ENCODE measurements at places on chromosomes 5 and 9.

DNA sequence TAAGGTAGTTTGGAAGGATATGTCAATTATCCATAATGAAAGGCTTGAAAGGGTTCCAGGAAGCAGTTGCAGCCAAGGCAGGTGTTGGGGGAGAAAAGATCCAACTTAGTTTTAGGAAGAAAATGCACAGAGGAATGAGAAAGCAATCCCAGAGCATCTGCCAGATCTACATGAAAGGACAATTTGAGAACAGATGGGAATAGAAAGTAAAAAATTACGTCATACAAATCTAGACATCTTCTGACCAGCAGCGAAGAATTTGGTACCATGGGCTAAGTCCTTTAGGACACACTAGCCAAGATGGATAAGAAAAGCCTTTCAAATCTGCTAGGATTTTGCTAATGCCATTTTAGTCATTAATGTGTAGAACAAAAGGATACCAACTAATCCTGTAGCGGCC, 244.1 kb upstream of the PRR16 start:
- no peak for DNase-seq

GRCh38 chr9:112669326-112669725, 48.6 kb downstream of the INIP start:
- DNase-seq: no peak

DNA sequence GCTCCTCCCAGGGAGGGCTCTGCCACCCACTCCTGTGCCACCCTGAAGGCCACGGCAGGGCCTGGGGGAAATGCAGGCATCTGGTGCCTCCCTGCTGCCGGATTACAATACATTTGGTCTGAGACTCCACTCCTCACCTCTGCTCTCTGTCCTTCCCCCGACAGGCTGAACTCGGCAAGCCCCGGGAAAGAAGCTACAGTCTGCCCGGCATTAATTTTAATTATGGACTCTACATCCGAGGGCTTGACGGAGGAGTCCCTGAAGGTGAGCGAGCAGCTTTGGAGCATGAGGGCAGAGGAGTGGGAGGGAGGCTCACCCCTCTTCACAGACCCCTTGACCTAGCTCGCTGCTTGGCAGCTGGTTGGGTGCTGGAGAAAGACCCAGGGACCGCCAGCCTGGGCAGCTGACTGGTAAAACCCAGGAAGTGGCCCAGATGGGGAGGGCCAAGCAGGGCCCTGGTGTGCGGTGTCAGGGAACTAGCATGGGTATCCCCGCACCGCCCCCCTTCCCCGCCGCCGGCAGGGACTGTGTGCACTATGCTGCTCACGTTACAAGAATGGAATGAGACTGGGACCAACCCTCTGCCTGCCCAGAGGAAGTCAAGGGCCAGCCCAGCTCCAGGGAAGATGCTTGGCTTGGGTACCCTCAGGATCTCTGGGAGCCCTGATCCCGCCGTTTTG, 83.7 kb upstream of the BARHL1 start:
- no peak for DNase-seq

GRCh38 chr9:100216178-100216787, 117.2 kb downstream of the INVS start:
- no peak for DNase-seq

- no peak for DNase-seq
Measured at GRCh38 chr5:148020257-148020988, 43.4 kb upstream of the SPINK5 start.

- DNase-seq: no peak
Measured at GRCh38 chr9:121246821-121247561, 21.0 kb upstream of the GSN start.

DNA sequence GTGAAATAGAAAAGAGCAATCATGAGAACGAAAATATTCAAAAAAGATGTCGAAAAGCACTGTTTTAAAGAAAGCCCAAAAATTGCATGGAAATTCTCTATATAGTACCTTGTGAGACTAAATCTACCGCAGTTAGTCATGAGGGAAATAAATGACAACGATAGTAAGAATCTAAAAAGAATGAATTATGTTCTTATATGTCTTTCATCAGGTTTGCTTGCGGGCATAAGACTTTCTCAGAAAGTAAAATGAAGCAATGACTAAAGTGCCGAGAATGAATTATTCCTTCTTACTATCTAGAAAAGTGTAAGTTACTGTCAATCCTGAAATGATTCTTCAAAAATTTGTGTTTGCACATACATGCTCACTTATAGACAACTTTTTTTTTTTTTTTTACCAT, 26.4 kb downstream of the PTPRD start:
- DNase-seq: no peak

DNA sequence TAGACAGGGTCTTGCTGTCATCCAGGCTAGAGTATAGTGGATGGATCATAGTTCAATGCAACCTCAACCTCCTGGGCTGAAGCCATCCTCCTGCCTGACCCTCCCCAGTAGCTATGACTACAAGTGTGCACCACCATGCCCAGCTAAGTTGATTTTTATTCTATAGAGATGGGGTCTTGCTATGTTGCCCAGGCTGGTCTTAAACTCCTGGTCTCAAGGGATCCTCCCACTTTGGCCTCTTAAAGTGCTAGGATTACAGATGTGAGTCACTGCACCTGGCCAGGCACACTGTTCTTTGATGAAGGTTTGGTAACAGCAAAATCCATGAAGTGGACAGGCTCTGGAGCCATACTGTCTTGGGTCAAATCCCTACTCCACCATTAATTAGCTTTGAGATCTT, 6.5 kb upstream of the GFRA3 start:
- DNase-seq: no peak

- DNase-seq: no peak
Measured at GRCh38 chr5:177295924-177296323, 7.6 kb downstream of the RAB24 start.

DNA sequence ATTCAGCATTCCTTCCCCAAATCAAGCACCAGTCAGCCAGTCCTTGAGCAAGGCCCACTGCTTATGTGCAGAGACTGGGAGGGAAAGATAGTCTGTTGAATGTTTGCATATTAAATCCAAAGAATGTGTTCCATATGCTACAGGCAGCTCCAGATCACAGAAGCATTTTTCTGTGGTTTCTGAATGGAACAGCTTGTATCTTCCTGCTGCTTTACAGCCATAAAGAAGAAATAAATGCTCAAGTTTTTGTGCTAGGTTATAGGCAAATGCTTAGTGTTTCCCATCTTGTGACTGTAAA, 310.3 kb downstream of the TRIM36 start:
- no peak for DNase-seq

- DNase-seq: no peak
Measured at GRCh38 chr9:136533775-136534157, 12.1 kb downstream of the NOTCH1 start.

GRCh38 chr9:87771316-87772006, 45.5 kb downstream of the CTSL start:
- no peak for DNase-seq

- DNase-seq: no peak
Measured at GRCh38 chr9:127211983-127212382, 52.6 kb upstream of the GARNL3 start.

DNA sequence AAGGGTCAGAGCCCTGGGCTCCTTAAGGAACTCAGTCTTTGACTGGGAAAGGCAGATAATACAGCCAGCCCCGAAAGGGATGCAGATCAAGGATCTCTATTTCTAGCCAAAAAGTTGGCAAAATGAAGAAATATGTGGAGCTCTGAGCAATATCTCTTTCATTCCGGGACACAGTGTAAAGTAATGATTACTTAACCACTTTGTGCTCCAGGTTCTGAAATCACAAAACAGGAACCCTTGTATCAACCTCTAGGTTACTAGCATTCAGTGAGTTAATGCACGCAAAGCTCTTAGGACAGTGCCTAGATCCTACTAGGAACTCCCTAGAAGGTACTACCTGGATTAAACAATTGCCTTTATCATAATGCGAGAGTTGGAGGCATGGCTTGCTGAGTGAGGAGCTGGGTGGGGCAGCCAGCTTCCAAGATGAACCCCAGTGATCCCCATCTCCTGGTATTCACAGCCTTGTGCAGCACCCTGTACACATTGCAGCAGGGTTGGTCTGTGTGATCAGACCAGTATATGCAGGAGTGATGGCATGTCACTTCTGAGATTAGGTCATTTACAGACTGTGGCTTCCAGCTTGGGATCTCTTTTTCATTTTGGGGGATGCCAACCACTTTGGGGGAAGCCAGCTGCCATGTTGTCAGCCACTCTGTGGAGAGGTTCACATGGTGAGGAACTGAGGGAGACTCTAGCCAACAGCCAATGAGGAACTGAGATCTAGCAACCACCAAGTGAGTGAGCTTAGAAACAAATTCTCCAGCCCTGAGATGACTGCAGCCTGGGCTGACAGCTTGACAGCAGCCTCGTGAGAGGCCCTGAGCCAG, 103.1 kb upstream of the SLC44A1 start:
- DNase-seq: no peak

GRCh38 chr9:92496396-92497176, 14.3 kb upstream of the ASPN start:
- DNase-seq: no peak

- no peak for DNase-seq
Measured at GRCh38 chr5:151351671-151352070, 4.3 kb upstream of the SLC36A2 start.

DNA sequence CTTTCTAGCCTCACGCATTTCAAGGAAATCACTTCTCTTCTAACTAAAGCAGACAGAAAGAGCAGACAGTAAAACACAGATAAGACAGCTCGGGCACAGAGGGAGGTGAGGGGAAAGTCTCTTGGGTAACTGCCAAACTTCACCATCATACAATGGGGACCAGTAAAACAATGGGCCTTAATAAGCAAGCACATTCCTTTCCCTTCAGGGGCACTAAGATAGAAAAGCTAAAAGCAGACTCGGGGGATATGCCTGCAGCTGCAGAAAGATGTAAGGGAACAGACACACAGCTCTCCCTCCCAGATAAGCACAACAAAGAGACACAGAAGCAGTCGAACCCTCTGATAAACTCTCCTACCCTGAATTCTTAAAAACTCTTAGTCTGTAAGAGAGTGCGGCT, 15.6 kb upstream of the CKS2 start:
- no peak for DNase-seq

DNA sequence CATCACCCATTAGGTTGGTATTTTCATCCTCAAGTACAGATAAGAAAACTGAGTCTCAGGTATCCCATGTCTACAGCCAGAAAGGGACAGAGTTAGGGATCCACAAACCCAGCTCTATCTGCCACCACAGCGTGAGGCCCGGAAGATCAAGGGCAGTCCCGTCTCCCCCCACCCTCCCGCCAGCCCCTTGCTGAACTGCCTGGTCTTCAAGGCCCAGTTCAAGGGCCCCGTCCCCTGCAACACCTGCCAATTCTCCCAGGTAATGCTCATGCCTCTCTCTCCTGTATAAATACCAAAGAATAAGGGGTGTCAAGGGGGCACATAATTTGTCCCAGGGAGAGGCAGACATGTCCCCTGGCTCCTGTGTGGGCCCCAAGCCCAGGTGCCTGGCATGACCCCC, 50.7 kb downstream of the AK8 start:
- DNase-seq: no peak

DNA sequence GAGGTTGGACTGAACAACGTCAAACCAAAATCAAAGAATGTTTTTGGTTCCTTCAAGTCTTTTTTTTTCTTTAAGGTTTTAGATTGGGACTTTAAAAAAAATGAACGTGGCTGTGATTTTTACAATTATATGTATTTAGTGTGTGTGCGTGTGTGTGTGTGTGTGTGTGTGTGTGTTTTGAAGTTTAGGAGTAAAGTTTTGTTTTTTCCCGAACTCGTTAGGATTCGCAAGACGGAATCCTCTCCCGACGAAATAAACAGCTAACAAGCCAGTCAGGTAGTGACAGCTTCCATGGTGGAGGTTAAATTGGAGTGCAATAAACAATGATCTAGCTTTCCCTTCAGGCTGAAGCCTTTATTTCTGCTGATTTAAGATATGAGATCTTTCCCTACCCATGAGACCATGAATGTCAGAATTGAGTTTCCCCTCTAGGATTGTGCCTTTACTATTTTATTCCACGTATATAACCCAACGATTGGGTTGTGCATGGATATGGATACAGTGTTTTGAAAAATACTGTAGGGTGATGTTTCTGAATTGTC, 1.2 kb downstream of the KIAA1958 start:
- no peak for DNase-seq

- peak; percentile 68 for DNase-seq
Measured at GRCh38 chr5:112921026-112921832, 798 bp downstream of the REEP5 start.

DNA sequence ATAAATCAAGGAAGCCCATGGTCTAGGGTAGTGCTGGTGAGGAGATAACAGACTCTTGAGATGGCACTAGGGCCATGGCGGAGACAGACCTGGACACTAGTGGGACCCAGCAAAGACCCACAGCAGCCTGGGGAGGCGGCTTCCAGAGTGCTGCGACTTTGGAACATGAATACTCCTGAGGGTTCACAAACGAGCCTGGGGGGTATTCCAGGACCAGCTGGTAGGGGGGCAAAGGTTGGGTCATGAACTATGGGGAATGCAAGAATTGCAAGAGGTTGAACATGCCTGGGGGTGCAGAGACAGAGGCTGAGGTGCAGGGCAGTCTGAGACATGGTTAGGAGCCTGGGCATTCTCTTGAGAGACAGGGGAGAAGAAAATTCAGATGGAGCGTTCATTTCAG, 43.8 kb upstream of the SPTLC1 start:
- DNase-seq: no peak

DNA sequence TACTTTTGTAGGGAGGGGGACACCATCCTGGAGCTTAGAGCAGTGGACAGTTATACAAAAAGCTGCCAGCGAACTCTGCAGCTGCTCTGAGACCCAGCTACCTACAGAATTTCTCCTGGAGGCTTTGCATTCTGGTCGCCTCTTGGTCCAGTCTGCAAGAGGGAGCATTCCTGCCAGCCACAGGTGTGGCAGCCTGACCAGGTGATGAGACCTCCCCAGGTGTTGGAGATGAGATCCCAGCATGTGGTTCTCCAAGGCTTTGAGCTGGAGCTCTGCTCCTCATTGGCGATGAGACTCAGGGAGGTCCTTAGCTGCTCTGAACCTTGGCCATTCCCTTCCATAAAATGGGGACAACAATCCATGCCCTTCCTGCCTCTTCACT, 69.3 kb downstream of the RGS3 start:
- DNase-seq: no peak

- DNase-seq: peak; percentile 89
Measured at GRCh38 chr9:136511670-136512592, 29.1 kb upstream of the SEC16A start.

- no peak for DNase-seq
Measured at GRCh38 chr5:158485047-158485446, 614.7 kb downstream of the EBF1 start.

- no peak for DNase-seq
Measured at GRCh38 chr9:79480639-79481038, 91.1 kb upstream of the TLE4 start.

- DNase-seq: no peak
Measured at GRCh38 chr5:138805096-138805495, 51.9 kb downstream of the CTNNA1 start.

GRCh38 chr5:66757219-66757833, 161.1 kb downstream of the MAST4 start:
- no peak for DNase-seq

DNA sequence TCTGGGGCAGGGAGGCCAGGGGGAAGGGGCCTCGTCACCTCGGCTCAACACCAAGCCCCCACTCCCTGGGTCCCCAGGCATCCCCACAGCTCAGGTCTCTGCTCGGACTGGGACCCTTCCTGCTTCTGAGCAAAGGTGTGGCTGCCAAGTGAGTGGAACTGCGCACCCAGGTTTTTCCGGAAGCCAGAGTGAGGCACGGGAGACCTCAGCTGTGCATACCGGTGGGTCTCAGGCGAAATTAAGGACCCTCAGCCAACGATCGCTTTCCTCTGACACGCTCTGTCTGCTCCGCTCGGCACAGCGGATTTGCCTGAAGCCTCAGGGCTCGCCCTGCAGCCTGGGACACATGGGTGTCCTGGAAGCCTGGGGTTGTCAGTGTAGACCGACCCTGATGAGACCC, 41.0 kb upstream of the IRX4 start:
- no peak for DNase-seq

Measured in head of caudate nucleus (tissue), 42 donors.